ENCODE measurements at places on chromosomes 6 and 20. TPM values are rescaled to one million over a fixed set of nuclear protein-coding genes. Genes with fewer than 3 reads are reported as not detected.

The OR2J3 gene
- not detected for total RNA-seq

The FAM83D gene
- total RNA-seq: 15.4 TPM

The BIRC7 gene
- total RNA-seq: not detected

The ENPP3 gene
- total RNA-seq: 16.3 TPM

The CPXM1 gene
- 1.5 TPM for total RNA-seq

DNA sequence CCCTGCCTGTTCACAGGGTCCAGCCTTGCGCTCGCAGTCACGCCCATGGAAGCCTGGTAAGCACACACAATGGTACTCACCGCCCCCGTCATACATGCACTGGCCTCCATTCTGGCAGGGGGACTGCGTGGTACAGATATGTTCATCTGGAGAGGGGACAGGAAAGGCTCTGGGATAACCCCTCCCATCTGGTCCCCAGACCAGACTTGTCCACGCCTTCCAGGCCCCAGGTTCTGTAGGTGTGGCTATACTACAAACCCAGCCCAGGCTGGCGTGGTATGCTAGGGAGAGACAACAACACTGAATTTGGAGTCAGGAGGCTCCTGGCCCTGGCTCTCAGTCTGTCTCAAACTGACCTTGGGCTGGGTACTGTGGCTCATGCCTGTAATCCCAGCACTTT lies 3.4 kb downstream of the DLK2 start:
- DNase-seq: no peak
- no peak overlapping the region for H3K27ac ChIP-seq
- no peak overlapping the region for H3K4me3 ChIP-seq
- peaks cover 27% of the 10 kb centered on the region for H3K36me3 ChIP-seq
- peaks cover 7% of the 10 kb centered on the region for H3K4me1 ChIP-seq

- H3K27me3 ChIP-seq: no peaks in the 10 kb centered on the region
- peaks cover 36% of the 10 kb centered on the region for H3K4me1 ChIP-seq
- peaks cover 44% of the 10 kb centered on the region for H3K36me3 ChIP-seq
- peak overlapping the region; percentile 99 for H3K27ac ChIP-seq
- H3K4me3 ChIP-seq: peak overlapping the region; percentile 99
These were observed 372 bp downstream of the JARID2 start for GRCh38 chr6:15246217-15246665.

- H3K27me3 ChIP-seq: no peaks in the 10 kb centered on the region
- no peak for DNase-seq
- peaks cover 23% of the 10 kb centered on the region for H3K4me1 ChIP-seq
- H3K36me3 ChIP-seq: peaks cover 9% of the 10 kb centered on the region
- H3K4me3 ChIP-seq: no peak overlapping the region
These were observed 1954.4 kb upstream of the DEFB115 start for GRCh38 chr20:29302979-29303644.

DNA sequence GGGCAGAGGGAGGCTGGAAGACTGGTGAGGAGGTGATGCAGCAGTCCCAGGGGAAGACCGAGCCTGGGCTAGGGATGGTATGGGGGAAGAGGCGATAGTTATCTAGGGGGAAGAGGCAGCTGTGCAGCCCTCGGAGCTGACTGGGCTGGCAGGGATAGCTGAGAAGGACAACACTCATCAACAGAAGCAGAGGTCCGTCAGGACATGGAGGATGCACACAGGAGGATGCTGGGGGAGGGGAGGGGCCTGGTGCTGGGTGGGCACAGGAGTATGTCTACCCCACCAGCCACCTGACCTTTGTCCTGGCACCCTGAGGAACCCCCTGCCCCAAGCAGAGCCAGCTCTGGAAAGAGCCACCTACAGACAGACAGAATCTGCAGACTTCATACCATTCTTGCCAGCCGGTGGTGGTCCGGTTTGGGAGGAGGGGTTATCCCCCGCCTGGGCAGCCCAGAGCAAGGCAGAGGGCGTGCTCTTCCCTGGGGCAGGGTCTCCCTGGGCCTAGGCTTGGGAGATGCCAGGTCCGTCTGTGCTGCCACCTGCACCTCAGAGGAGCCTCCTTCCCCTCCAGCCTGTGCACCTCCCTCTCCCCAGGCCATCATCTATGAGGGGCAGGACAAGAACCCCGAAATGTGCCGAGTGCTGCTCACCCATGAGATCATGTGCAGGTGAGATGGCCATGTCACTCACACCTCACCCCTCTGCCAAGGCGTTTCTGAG lies 14.9 kb downstream of the EBF4 start:
- no peaks in the 10 kb centered on the region for H3K27me3 ChIP-seq
- no peak overlapping the region for H3K27ac ChIP-seq
- DNase-seq: no peak
- no peaks in the 10 kb centered on the region for H3K36me3 ChIP-seq

- peaks cover 93% of the 10 kb centered on the region for H3K27me3 ChIP-seq
- peaks cover 23% of the 10 kb centered on the region for H3K4me1 ChIP-seq
- H3K36me3 ChIP-seq: peaks cover 13% of the 10 kb centered on the region
- H3K4me3 ChIP-seq: no peak overlapping the region
- DNase-seq: no peak
These were observed 2.8 kb upstream of the TFAP2A start for GRCh38 chr6:10417681-10418104.

DNA sequence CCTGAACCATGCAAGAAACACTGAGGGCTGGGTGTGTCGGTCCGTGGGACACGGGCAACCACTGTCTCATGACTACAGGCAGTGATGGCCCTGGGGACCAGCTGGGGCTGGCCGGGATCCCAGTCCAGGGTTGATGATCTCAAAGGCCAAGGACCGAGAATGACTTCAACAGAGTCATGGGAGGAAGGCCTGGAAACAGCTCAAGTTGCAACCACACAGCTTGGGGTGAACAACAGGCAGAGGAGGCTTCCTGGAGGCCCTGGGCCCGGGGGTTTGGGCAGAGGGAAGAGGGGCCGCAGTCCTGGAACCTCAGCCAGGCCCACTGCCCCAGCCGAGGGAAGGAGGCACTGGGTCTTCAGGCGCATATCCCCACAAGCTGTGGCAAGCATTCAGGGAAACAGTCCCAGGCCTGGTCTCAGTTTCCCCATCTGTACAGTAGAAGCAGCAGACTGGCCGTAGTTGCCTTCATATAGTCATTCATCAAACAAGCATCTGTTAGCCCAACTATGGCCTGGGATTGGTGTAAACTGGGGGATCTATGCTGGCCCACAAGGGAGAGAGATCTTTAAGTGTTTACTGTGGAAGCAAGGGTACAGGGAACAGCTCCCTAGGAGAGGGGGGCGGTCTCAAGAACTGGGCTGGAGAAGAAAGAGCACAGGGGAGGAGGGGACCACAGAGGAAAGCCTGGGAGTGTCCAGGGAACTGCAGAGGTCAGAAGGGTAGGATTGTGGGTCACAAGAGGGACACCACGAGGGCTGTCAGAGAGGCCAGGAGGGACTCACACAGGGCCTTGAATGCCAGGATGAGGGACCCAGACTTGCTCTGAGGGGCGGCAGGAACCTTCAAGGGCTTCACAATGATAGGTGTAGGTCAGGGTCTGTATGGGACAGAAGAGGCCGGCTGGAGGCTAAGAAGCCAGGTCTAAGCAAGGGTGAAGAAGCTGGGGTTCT lies 2.1 kb downstream of the MYL9 start:
- H3K4me1 ChIP-seq: no peaks in the 10 kb centered on the region
- no peak overlapping the region for H3K27ac ChIP-seq
- H3K36me3 ChIP-seq: no peaks in the 10 kb centered on the region
- no peaks in the 10 kb centered on the region for H3K27me3 ChIP-seq
- no peak for DNase-seq

DNA sequence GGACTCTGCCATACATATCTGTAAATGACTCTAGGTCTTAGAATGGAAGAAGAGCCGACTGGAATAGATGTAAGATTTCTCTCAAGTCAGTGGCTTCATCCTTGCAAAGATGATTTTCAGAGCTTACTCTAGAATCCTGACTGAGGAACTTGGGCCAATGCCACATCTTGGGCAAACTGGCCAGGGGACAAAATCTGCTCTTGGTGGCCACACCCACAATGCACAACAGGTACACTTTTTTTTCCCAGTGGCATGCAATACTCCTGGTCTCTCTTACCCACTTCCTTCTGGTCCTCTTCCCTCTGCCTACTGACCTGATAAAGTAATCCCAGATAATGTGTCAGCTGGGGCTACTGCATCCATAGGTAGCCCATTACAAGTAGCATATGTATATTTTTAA lies 13.4 kb downstream of the CLIC5 start:
- DNase-seq: no peak
- H3K4me3 ChIP-seq: no peak overlapping the region
- H3K27me3 ChIP-seq: peaks cover 11% of the 10 kb centered on the region
- no peaks in the 10 kb centered on the region for H3K4me1 ChIP-seq

- no peaks in the 10 kb centered on the region for H3K4me1 ChIP-seq
- no peak within 1 kb of the TSS for H3K4me3 ChIP-seq
- no peak for DNase-seq
These were observed at the start of gene KCNQ2 for GRCh38 chr20:63471981-63472831. TSS of gene KCNQ2 (minus strand) at chr20:63472655. CDS start at chr20:63472463, 192 bp downstream.

DNA sequence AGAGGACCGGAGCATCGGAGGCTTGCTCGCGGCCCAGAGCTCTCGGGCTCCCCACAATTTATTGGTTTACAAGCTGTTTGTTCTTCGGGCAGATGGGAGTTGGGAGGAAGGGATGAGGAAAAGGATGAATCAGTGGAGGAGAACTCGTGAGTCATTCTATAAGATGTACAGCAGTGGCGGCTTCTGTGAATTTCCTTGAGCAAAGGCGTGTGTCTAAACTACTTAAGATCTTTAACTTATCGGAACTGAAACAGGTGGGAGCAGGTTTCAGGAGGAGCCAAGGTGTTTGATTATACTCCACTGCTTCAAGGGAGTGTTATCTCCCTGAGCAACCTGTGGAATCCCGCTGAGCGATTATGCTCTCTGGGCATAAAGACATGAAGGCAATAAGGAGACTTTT lies 50.5 kb upstream of the IBTK start:
- no peaks in the 10 kb centered on the region for H3K4me1 ChIP-seq
- no peak overlapping the region for H3K27ac ChIP-seq
- no peak overlapping the region for H3K4me3 ChIP-seq
- DNase-seq: no peak
- H3K27me3 ChIP-seq: no peaks in the 10 kb centered on the region

- no peak overlapping the region for H3K4me3 ChIP-seq
- no peaks in the 10 kb centered on the region for H3K4me1 ChIP-seq
- H3K36me3 ChIP-seq: no peaks in the 10 kb centered on the region
- H3K27me3 ChIP-seq: peaks cover 3% of the 10 kb centered on the region
These were observed 42.3 kb downstream of the KIF13A start for GRCh38 chr6:17945111-17945510.

DNA sequence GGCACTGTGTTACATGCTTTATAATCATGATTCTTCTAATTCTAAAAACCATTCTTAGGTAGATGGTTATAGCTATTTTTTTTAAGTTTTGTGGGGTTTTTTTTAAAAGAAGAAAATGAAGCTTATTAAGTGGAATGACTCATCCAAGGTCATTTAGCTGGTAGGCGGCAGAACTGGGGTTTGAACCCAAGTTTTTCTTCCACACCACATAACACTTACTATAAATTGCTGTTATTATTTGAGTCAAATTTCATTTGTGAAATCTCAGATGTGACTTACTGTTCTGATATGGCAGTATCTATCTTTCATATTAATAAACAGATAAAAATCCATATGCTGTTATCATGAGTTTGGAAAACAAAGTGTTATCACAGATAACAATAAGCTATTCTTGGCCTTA lies 10.4 kb upstream of the COL10A1 start:
- peaks cover 25% of the 10 kb centered on the region for H3K36me3 ChIP-seq
- no peak overlapping the region for H3K4me3 ChIP-seq
- DNase-seq: no peak
- peaks cover 14% of the 10 kb centered on the region for H3K4me1 ChIP-seq

DNA sequence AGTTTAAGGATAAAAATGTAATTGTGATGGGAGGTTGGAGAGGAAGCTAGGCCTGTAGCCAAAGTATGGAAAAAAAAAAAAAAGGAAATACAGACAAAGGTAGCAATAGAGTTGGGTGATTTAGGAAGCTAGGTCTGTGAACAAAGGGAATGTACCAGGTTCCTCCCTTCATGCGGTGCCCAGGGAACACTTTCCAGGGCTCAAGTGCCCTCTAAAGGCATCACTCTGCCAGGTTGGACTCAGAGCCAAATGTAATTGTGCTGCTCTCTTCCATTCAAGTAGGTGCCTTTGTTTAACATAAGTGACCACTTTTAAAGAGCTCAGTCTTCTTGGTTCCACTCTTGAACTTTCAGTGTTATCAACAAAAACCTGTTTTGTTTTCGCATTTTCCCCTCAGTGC lies 159.7 kb upstream of the AHI1 start:
- no peak for DNase-seq
- peaks cover 28% of the 10 kb centered on the region for H3K4me1 ChIP-seq
- H3K36me3 ChIP-seq: peaks cover 81% of the 10 kb centered on the region
- no peaks in the 10 kb centered on the region for H3K27me3 ChIP-seq

DNA sequence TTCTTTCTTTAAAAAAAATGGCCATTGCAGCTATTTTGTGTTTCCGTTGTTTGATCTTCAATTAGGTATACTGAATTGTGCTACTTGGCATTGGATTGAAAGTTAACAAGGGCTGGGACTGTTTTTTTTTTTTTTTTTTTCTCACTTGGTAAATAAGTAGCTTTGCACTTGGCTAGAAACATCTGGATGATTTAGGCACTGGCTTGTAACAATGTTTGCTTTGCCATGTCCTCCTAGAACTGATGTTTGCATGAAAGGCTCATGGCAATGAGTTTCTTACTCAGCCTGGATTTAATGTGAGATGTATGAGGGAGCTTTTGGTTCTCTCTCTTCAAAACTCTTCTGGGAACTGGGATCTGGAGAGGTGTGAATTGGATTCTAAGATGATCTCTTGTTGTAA lies 414.1 kb downstream of the CDH26 start:
- H3K36me3 ChIP-seq: no peaks in the 10 kb centered on the region
- no peaks in the 10 kb centered on the region for H3K27me3 ChIP-seq
- no peak overlapping the region for H3K27ac ChIP-seq

- H3K4me3 ChIP-seq: no peak overlapping the region
- H3K36me3 ChIP-seq: no peaks in the 10 kb centered on the region
- H3K27ac ChIP-seq: no peak overlapping the region
These were observed 77.2 kb upstream of the TIAM2 start for GRCh38 chr6:154917941-154918340.

DNA sequence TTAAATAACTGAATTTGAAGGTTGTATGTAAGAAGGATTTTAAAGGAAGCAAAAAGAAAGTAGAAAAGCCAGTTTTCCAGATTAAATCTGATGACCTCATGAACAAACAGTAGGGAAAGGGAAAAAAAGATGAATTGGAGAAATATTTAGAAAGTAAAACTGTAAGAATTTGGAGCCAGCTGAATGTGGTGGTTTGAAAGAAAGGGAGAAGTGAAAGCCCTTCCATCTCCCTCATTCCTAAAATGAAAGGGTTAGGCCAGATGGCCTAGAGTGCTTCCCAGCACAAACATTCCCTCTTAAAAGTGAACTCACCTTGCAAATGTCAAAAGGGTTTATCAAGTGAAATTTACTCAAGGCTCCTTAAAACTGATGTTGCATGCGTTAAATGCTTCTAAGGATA lies 139.3 kb upstream of the COL21A1 start:
- H3K27me3 ChIP-seq: no peaks in the 10 kb centered on the region
- H3K36me3 ChIP-seq: no peaks in the 10 kb centered on the region
- no peak overlapping the region for H3K27ac ChIP-seq
- H3K4me1 ChIP-seq: no peaks in the 10 kb centered on the region
- no peak overlapping the region for H3K4me3 ChIP-seq

GRCh38 chr20:46552460-46553420 lies 2.3 kb upstream of the OCSTAMP start:
- no peaks in the 10 kb centered on the region for H3K27me3 ChIP-seq
- H3K4me1 ChIP-seq: peaks cover 57% of the 10 kb centered on the region
- peak overlapping the region; percentile 90 for H3K27ac ChIP-seq
- no peaks in the 10 kb centered on the region for H3K36me3 ChIP-seq
- peak overlapping the region; percentile 58 for H3K4me3 ChIP-seq
